ENCODE measurements at places on chromosomes 2 and 18.

GRCh38 chr2:47072728-47073191 is 82.3 kb downstream of the STPG4 start:
- no peak for DNase-seq

DNA sequence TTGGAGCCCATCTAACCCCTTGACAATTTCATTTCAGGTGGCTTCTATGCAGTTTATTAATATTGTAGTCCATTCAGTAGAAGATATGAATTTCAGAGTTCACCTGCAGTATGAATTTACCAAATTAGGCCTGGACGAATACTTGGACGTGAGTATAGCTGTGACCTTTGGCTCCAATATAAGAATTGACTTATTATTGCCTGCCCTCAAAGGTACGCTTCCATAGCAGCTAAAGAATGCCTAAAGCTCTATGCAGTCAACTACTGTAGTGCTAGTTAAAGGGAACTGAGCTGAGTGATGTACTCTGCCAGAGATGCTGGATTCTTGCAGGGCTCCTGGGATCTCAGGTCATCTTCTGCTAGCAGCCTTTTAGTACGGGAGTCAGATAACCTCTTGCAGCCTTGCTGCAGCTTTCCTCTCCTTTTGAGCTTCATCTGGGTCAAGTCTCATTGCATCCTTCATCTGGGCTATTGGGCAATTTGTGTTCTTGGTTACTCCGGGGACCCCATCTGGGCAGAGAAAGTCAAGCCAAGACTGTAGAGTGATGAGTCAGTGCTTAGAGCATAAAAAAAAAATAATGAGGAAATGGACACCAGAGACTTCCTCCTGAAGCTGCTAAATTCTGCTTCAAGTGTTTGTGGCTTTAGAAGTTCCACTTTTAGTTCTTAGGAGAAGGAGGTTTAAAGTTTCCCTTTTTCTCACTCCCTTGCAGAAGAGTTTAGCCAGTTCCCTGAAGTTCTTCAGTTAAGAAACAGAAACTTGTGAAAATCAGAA is 105.6 kb downstream of the PRPF40A start:
- no peak for DNase-seq

DNA sequence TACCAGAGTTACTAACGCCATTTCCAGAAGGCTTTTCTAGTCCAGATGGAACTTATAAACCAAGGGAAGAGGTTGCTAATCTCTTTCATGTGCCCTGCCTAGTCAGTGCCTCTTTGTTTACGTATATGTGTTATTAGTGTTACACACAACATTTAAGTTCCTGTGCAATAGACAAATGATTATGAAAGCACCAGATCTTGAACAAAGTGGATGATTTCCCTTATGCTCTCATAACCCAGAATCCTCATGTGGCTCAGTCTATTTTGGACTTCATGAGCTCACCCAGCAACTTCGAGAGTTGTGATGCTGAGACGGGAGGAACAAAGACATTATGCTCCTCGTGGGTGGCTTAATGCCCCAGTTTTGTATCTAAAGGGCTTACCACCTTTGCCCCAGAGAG is 214.4 kb upstream of the SP5 start:
- DNase-seq, result no peak

GRCh38 chr2:215370112-215370965 is 58.5 kb downstream of the ATIC start:
- no peak for DNase-seq

GRCh38 chr2:105416156-105416555 is 17.3 kb upstream of the FHL2 start:
- DNase-seq, result no peak

GRCh38 chr18:26925313-26925712 is 59.8 kb upstream of the AQP4 start:
- no peak for DNase-seq

GRCh38 chr2:196925768-196926561 is 542 bp downstream of the PGAP1 start:
- DNase-seq, result no peak

GRCh38 chr2:106831241-106831640 is 54.7 kb downstream of the ST6GAL2 start:
- no peak for DNase-seq

DNA sequence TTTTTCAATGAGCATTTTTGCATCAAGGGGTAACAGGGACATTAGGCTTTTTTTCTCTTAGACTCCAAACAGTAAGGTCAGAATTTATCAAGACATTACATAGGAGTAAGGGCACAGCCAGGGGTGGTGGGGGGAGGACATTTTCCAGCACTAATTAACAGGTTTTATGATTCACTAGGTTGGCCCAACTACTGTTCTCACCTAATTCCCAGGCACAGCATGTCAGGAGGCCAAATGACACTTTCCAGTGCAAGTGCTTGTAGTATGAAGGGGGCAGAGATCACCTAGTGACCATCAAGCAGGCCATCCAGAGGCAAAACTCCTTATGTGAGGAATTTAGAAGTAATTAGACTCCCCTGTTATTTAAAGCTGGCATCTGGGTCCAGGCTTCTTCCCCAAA is 3.9 kb upstream of the MBD2 start:
- DNase-seq, result no peak

DNA sequence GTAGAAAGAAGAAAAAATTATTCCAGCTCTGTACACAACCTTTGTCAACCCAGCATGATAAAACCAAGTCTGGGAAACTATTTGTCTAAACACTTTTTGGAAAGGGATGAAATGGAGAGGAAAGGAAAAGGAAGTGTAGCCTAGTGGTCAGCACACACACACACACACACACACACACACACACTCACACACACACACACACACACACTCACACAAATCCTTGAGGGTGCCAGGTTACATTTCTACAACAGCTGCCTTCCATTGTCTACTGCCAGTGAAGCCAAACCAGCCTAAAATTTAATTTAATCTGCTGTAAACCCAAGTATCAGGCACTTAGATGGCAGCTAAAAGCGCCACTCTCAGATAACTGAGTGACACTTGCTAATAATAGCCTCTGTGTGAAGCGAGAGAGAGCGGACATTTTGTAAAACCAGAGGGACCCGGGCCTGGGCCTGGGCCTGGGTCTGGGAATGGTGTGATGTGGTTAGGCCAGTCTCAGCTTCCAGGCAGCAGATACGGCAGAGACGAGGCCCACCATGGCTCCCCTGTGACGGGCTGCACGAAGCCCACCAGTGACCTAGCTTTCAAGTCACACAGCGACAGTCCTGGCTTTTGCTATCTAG is 32.4 kb downstream of the BCL11A start:
- no peak for DNase-seq

DNA sequence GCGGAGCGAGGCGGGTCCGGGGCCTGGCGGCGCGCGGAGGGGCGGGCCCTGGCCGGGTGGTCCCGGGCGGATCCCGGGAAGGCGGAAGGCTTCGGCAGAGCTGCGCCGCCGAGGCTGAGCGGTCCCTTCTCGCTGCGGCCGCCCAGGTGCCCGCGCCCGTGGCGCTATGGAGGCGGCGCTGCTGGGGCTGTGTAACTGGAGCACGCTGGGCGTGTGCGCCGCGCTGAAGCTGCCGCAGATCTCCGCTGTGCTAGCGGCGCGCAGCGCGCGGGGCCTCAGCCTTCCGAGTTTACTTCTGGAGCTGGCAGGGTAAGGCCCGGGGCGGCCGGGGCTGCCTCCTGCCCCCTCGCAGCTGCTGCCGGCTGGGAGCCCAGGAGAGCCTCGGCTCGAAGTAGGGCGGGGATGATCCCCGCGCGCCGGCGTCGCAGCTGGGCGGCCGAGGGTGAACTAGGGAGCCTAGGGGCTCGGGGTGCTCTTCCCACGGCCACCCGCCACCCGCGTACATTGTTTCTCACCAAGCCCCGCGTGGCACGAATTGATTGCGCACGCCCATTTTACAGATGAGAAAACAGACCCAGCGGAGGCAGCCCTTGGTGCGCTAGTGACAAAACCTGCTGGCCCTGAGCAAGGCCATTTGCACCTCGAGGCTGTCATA is at the start of gene SLC66A3:
TSS of gene SLC66A3 (plus strand) at position 87 of the 655 bp plus-strand sequence. CDS start at position 167, 80 bp downstream.
- peak; percentile 91 for DNase-seq

DNA sequence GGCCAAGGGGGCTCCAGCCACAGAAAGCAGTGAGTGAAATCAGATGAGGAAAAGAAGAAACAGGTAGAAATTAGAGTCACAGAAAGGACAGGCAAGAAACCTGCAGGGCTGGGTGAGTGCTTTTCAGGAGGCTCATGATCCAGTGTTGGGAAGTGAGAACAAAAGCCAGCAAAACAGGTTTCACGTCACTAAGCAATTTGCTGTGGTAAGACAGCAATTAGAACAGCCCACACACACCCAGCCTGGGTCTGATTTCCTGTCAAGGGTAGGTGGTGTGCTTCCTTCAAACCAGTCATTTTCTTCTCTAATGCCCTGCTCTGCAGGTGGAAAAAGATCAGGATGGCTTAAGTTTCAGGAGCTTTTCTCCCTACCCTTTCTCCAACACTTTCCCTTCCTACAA is 52.9 kb upstream of the XDH start:
- DNase-seq, result no peak

GRCh38 chr18:9400197-9400596 is 65.6 kb downstream of the TWSG1 start:
- DNase-seq, result no peak

- no peak for DNase-seq
These were observed 964.7 kb upstream of the ZEB2 start for GRCh38 chr2:145484448-145485097.

- no peak for DNase-seq
These were observed 214.3 kb upstream of the APCDD1 start for GRCh38 chr18:10239991-10240634.

GRCh38 chr2:32864334-32865111 is 82.2 kb upstream of the LTBP1 start:
- DNase-seq, result no peak

GRCh38 chr2:223652122-223652521 is 50.0 kb upstream of the SCG2 start:
- DNase-seq, result no peak

- no peak for DNase-seq
These were observed 154.0 kb downstream of the DYSF start for GRCh38 chr2:71607151-71607889.

GRCh38 chr18:11037533-11038240 is 111.7 kb downstream of the PIEZO2 start:
- no peak for DNase-seq

- DNase-seq, result no peak
These were observed 81.6 kb downstream of the LRRFIP1 start for GRCh38 chr2:237708961-237709360.

DNA sequence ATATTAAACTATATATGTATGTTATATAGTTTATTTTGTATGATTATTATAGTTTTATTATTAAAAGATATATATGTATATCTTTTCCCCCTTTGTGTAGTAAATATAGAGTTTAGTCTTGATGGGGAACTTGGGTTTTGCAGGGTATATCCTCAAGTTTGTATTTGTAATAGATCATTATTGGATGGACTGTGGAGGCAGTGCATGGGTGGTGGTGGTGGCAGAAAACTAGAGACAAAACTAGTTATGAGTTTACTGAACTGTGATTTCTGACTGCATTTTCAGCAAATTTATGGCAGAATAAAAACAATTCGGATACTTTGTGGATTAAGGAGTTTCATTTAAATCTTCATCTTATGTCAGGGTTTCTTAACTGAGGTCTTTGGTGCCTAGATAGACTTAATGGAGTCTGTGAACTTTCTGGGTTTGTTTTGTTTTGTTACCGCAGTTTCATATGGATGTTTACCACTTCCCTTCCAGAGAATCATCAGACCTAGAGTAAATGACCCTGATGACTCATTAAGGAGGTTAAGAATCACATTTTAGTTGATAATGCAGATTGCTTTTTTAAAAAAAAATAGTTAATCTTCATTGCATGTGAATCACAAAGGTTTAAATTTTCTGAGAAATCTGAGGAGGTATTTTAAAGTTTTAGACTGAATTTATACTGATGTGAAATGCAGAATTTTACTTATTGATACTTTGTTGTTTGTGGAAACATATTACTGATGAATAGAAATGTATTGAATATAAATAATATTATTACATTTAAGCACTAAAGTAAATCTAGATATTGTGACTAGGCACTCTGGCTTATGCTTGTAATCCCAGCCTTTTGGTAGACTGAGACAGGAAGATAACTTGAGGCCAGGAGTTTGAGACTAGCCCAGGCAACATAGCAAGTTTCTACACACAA is 14.5 kb downstream of the EPC2 start:
- no peak for DNase-seq

DNA sequence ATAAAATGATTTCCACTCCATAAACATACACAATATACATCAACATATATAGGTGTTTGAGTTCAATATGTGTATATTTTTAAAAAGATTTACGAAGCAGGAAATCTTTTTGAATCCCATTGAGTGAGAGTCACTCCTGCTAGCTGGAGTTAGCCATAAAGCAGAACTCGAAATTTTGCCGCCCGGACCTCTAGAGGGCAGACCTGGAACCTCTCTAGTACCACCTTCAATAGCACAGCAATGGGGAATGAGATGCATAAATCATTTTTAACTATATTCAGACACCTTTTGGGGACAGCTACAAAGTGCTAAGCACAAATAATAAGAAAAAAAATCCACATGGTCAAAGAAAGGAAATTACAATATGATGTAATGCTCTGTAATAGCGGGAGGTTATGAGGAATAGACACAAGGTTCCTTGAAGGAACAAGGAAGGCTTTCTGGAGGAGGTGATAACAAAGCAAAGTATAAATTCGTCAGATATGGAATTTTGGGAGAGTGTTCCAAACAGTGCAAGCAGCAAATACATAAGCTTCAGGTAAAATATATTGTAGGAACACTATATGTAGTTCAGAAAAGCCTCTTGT is 533.4 kb downstream of the ERBB4 start:
- DNase-seq, result no peak

DNA sequence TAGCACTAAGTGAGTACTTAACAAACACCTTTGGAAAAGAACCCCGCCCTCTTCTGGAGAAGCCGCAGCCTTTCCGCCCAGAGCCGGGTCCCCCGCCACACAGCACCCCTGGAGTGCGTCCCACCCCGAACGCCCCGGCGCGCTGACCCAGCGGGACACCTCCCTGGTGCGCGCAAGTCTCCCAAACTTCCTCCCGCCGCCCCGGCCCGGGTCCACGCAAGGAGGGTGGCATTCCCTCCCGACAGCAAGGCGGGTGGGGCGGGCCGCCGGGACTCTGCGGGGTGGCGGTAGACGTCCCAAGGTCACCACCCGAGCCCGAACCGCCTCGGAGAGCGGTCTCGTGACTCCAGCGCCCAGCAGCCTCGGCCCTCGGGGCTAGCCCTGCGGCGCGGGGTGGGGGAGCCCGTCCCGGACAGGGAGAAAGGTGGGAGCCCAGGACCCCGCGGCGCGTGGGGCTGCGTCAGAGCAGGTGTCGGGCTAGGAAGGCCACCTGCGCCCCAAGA is 598 bp downstream of the CCDC93 start:
- DNase-seq, result no peak

DNA sequence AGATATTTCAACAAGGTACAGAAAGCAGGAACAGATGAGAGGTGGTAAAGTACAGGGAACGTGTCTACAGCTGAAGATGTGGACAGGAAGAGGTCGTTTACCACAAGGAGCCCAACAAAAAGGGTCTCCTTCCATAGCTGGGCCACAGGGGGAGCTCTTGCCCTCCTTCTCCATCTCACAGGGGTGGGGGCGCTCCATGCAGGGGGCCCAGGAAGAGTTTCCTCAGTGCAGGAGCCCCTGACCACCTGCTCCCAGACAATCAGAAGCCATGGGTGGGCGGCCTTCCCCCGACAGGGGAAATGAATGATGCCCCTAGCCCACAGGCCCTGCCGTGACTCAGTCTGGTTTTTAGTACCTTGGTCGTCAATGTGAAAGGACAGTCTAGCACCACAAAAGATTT is 163.6 kb upstream of the ZNF516 start:
- no peak for DNase-seq

- no peak for DNase-seq
These were observed 126.2 kb upstream of the LGALSL start for GRCh38 chr2:64327510-64328414.

GRCh38 chr2:176126929-176127773 is 2.4 kb upstream of the HOXD8 start:
- peak; percentile 49 for DNase-seq

GRCh38 chr2:4673025-4673489 is 969.7 kb downstream of the DCDC2C start:
- peak; percentile 45 for DNase-seq

All from NCI-H1048 (cell line).